ENCODE measurements at places on chromosomes 5 and 9. TPM values are rescaled to one million over a fixed set of nuclear protein-coding genes. Genes with fewer than 3 reads are reported as not detected.

The SPATA31C1 gene
- not detected for total RNA-seq

DNA sequence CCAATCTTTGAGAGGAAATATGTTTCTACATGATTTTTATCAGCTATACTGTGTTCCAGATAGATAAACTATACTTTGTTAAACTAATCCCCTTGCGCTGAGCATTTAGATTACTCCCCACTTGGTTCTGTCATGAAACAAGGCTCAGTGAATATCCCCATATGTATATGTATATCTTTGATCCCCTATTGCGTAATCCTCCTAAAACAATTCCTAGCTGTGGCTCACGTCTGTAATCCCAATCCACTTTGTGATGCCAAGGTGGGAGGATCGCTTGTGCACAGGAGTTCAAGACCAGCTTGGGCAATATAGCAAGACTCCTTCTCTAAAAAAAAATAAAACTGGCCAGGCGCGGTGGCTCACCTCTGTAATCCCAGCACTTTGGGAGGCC, 2.7 kb downstream of the PHYHD1 start:
- no peaks in the 10 kb centered on the region for H3K27me3 ChIP-seq
- no peak for DNase-seq
- H3K4me3 ChIP-seq = no peak overlapping the region
- H3K36me3 ChIP-seq = no peaks in the 10 kb centered on the region

GRCh38 chr5:115456539-115457040, 88.0 kb downstream of the FEM1C start:
- DNase-seq = no peak
- H3K27me3 ChIP-seq = no peaks in the 10 kb centered on the region
- no peak overlapping the region for H3K4me3 ChIP-seq
- H3K4me1 ChIP-seq = no peaks in the 10 kb centered on the region

- H3K36me3 ChIP-seq = no peaks in the 10 kb centered on the region
- no peaks in the 10 kb centered on the region for H3K27me3 ChIP-seq
- no peak overlapping the region for H3K4me3 ChIP-seq
- no peaks in the 10 kb centered on the region for H3K4me1 ChIP-seq
- peak overlapping the region; percentile 49 for H3K27ac ChIP-seq
These were observed 424.2 kb downstream of the IRX1 start for GRCh38 chr5:4019841-4020240.

The SLC34A3 gene
- total RNA-seq = not detected

DNA sequence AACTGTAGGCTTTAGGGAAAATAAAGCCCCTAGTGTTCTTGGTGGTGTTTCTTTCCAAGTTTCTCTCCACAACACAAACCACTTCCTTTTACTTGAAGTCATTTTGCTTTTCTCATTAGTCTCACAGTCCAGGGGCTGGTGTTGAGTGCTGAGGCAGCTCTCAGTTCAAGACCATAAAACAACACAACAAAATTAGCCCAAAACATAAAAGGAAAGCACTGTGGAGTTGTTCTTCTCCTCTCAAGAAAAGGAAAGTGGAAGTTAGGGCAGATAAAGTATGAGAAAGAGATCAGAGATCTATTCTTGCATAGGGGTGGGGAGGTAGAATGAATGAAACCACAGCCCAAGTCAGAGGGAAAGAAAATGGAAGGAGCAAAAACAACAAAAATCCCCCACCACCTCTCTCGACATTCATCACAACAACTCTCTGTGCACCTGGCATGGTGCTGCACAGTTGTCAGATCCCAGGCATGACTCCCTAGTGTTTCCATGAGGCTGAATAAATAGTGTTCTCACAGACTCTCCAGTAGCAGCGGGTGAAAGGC, 569.9 kb downstream of the RAB3C start:
- H3K36me3 ChIP-seq = no peaks in the 10 kb centered on the region
- H3K4me1 ChIP-seq = no peaks in the 10 kb centered on the region

The CTXN3 gene
- total RNA-seq = not detected

DNA sequence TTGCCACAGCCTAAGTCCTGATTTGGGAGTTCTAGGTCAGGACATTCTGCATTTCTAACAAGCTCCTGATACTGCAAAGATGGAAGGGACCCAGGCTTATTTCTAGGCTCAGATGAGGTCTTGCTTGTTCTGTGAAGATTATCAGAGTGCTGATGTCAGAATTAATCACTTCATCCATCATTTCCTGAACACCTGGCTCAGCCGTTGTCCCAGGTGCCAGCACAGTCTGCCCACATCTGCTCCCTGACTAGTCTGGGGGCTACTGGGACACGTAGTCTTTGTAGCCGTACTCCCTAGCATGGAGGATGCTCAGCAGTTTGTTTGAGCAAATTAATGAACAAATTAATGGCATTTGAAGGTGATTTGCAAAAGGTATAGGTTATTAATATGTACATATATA, 17.9 kb upstream of the SPINK4 start:
- H3K27me3 ChIP-seq = no peaks in the 10 kb centered on the region
- H3K4me3 ChIP-seq = no peak overlapping the region
- H3K36me3 ChIP-seq = no peaks in the 10 kb centered on the region
- no peak overlapping the region for H3K27ac ChIP-seq

GRCh38 chr9:84669288-84670137, at the start of gene NTRK2:
NTRK2 (plus strand) TSS chr9:84669729; CDS start chr9:84670749, 1,020 bp downstream.
- DNase-seq = no peak
- peak within 1 kb of the TSS; percentile 74 for H3K27ac ChIP-seq

GRCh38 chr5:37847978-37848425, 8.2 kb upstream of the GDNF start:
- H3K27ac ChIP-seq = no peak overlapping the region
- H3K4me3 ChIP-seq = no peak overlapping the region
- H3K36me3 ChIP-seq = no peaks in the 10 kb centered on the region
- H3K4me1 ChIP-seq = no peaks in the 10 kb centered on the region

DNA sequence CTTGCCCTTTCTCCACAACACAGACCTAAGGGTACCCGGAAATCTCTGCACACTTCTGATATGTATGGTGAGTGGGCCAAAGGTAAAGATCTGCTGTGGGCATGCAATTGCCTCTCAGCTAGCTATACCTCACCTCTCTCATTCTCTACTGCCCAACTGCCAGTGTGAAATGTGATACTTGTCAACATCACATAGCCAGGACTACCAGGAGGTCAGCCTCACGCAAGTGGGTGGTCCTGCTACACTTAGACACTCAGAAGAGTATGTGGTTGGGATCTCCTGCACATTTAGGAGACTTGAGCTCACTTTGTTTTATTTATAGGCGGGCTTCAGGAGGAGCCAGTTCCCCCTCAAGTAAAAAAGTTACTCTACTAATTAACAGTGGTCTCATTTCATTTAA, 88.0 kb upstream of the MAN2A1 start:
- no peak overlapping the region for H3K27ac ChIP-seq
- H3K4me3 ChIP-seq = no peak overlapping the region
- no peaks in the 10 kb centered on the region for H3K4me1 ChIP-seq
- DNase-seq = no peak
- H3K36me3 ChIP-seq = no peaks in the 10 kb centered on the region

GRCh38 chr9:101094686-101095085, 66.2 kb downstream of the PLPPR1 start:
- no peaks in the 10 kb centered on the region for H3K4me1 ChIP-seq
- H3K36me3 ChIP-seq = no peaks in the 10 kb centered on the region
- H3K4me3 ChIP-seq = no peak overlapping the region
- no peak overlapping the region for H3K27ac ChIP-seq
- no peak for DNase-seq

- no peaks in the 10 kb centered on the region for H3K36me3 ChIP-seq
- no peaks in the 10 kb centered on the region for H3K4me1 ChIP-seq
- peak overlapping the region; percentile 3 for H3K4me3 ChIP-seq
- DNase-seq = no peak
- H3K27me3 ChIP-seq = no peaks in the 10 kb centered on the region
These were observed 1.7 kb downstream of the ADRA1B start for GRCh38 chr5:159917994-159918393.
